T-helper 2 cell (primary cell): ENCODE measurements at places on chromosomes 7 and 10.

DNA sequence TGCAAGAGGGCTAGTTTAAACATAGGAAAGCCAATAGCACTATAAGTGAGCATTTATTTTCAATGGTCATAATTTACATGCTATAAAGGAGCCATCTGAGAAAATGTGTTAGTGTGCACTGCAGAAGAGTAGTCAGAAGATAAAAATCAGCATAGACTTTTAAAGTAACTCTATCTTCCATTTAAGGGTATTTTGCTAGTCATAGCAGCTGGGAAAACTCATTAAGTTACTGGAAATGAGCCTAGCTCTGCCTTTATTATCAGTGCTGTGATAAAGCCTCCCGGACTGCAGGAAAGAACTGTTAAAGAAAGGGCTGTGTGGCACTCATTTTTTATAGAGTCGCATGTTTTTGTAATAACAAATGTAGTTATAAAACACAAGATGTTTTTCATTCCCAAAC, 825.8 kb upstream of the POM121L12 start:
- no peak for DNase-seq

GRCh38 chr10:86644152-86644793, 10.1 kb upstream of the OPN4 start:
- no peak for DNase-seq

GRCh38 chr10:35926846-35927245, 284.8 kb upstream of the FZD8 start:
- DNase-seq = no peak

DNA sequence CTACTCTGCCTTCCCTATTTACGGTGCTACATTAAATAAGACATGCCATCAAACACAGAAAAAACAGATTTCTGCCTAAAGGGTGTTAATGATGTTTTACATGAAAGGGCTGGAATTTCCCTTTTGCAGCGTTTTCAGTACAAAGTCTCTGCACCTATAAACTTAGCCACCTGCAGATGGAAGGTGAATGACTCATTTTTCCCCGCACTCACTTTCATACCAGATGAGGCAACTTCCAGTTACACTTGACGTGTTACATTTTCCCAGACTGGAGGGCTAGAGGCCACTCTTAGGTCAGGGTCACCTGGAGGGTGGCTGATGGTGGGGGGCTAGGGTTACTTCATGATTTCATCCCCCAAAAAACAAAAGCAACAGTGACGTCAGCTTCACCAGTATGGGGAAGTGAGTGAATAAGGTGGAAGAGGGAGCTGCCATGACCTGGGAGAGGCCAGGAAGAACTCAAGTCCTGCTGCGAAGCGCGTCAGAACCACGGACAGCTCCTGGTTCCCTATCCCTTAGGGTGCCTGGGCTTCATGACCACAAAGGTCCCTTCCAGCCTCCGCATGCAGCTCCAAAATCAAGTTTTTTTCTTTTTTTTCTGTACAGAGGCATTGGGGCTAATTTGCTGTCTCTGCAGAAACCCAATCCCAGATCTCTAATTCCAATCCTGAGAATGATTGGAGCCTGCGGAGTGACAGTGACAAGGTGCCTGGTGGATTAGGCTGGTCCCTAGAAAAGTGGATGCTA, 94.0 kb downstream of the ADARB2 start:
- DNase-seq = no peak

- DNase-seq = no peak
These were observed 82.9 kb upstream of the STRIP2 start for GRCh38 chr7:129351320-129351719.

DNA sequence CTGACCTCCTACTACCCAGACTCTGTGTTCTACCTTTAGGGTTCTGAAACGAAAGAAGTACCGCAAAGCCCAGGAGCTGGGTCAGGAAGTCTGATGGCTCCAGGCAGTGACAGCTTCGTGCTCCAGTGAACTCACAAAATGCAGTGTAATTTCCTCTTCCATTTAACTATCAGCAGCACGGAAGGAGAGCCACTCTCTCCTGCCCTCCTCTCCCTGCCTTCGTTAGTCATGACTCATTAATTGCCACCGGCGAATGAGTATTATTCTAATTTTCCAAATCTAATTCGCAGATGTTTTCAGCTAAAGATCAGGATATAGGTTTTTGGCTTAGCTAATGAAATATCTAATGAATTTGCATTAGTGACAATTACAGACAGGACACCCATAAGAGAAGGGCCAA, 1262.0 kb downstream of the TYW1 start:
- DNase-seq = no peak

- DNase-seq = no peak
These were observed 416.7 kb downstream of the TFEC start for GRCh38 chr7:115613836-115614235.

GRCh38 chr10:44460416-44460815, 75.5 kb upstream of the CXCL12 start:
- no peak for DNase-seq

DNA sequence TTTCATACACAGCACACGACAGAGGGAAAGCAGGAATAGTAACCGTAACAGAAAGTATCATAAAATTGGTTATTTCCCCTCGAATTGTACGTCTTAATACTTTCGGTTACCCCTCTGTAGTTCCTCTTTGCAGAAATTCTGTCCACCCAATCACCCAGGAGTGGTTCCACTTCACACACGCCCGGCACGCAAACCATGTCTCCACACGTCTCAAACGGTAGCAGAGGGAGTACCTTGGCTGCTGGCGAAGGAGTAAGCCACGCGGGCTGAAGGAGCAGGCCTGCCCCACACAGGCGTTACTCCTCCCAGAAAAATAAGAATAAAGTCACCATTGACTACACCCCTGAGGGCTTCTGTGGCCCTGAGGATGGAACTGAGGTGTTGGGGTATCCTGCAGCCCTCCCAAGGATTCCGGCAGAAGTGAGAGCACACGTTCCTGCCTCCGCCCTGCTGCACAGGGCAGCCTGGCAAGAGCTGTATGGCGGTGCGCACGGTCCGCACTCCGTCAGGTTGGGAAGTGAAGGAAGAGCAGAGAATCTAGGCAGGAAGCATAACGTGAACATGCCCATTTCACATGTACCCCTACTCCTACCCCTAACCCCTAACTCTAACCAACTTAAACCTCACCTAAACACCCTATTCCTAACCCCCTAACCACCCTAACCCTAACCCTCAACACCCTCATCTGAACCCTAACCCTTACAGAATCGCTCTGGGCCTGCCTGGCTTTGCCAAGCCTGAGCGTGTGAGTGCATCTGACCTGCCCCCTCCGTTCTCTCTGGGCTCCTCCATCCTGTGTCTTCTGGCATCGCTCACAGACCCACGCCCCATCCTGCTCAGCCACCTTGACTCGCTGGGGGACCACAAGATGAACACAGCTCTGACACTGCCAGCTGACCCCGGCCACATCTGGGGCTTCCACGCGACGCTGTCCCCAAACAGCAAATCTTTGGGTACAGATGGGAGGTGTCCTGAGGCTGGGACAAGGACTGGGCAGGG, 18.2 kb downstream of the GPR146 start:
- no peak for DNase-seq

DNA sequence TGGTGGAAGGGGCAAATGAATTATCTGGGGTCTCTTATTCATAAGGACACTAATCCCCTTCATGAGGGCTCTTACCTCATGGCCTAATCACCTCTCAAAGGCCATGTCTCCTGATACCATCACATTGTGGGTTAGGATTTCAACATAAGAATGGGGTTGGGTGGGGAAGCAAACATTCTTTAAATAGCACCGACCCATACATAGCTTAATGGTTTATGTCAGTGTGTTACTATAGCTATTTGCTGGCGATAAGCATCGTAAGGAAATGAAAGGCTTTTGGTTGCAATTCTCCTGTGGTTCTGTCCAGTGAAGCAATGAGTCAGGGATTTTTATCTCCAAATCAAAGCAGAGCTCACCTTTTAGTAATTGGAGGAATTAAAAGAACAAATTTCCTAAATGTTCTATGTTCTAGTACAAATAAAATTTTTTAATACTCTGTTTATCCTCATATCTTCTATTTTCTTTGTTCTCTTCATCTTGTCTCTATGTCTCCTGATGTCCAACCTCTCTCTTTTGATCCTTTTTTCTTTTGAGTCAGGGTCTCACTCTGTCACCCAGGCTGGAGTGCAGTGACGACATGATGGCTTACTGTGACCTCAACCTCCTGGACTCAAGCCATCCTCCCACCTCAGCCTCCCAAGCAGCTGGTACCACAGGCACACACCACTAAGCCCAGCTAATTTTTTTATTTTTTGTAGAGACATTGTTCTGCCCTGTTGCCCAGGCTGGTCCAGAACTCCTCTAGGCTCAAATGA, 57.0 kb upstream of the GLCCI1 start:
- DNase-seq = no peak

- DNase-seq = no peak
These were observed 112.2 kb downstream of the MYO3A start for GRCh38 chr10:26046073-26046700.

DNA sequence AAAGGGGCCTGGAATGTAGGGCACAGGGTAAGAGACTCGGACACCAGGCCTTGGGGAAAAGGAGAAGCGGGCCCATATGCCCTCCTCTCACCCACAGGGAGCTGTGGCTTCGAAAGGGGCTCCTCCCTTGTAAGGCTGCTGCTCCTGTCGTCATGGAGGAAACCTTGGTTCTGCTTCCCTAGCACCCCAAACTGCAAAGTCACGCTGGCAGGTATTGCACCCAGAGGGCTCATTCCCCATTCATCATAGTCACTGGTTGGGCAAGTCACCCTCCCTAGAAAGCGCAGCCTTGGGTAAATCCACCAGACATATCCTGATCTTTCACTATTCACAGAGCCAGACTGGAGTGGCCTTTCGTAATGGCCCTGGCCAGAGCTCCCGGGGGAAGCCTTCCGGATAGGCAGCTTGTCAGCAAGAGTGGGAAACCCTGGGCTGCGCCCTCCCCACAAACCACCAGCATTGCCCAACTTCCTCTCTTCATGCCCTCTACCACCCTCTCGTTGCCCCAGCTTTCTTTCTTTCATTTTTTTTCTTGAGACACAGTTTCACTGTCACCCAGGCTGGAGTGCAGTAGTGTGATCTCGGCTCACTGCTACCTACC, 121.0 kb downstream of the HIP1 start:
- peak; percentile 87 for DNase-seq

DNA sequence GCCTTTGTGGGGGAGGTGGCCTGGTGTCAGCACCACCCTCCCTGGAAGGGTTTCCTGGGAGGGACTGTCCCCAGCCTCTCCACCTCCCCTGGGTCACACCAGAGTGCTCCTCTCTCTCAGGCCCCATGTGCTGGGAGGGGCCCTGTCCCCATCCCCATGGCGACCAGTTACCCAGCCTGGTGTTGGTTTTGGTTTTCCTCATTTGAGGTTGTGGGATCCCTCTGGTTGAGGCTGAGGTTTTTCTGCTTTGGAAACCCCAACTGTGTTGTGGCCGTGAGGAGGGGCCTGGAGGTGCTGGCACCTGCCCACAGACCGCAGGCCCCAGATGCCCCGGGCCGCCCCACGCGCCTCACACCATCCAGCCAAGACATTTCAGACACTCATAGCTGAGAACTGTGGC, 106.3 kb downstream of the GRK5 start:
- peak; percentile 15 for DNase-seq

DNA sequence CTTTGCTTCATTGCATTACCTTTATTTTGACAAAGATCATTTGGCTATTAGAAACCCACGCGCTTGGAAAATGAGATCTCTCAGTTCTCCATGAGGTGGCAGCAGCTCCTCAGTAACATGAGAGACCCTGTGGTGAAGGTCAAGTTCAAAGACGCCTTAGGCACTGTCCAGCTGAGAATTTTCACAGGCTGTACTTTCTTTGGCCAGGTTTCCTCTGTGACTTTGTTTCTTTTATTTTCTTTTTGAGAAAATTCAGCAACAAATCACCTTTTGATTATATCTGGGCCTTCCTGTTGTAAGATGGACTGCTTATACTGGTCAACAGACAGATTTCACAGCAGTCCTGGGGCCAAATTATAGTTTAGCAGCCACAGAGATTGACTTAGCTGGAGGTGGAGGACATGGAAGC, 54.5 kb downstream of the RAB18 start:
- DNase-seq = peak; percentile 29

DNA sequence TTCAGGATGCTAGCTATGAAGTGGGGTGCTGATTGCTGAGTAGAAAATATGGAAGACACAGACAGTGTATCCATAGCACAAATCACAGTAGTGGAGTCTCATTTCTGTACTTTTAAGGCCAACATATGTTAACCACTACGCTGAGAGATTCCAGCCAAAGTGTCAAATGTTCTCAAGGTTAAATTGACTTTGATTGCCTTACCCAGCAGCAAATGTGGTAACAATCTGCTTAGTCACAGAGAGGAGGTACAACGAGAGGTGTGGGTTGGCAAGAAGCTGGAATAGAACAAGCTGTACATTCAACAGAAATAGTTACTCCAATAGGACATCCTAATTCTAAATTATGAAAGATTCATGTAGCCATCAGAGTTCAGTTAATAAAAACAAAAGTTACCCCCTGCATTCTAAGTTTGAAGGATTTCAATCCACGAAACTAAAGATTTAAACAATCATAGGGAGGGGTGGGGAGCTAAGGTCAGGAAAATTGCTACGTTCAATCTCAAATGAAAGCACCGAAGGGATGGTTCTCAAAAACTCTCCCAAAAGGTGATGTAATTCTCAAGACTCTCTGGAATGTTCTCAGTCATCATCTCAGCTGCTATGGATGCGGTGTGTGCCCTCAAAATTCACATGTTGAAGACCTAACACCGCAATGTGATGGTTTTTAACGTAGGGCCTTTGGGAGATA, 137.0 kb downstream of the ETV1 start:
- no peak for DNase-seq

DNA sequence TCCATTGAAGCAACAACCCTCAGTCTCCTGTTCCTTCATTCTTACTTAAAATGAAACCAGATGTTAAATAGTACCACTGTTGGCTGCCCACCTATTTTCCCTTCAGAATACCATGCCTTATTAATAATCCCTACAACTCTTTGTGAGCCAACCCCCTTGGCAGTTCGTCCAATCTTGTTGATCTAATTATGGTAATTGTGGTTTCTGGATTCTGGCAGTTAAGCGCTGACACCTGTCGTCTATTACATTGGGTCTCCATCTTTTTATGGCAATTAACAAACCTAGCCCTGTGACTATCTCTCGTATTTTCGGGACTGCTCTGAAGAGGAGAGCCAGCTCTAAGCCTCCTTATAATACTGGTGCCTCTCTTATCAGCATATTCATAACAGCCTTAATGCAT, 432.0 kb downstream of the ATRNL1 start:
- no peak for DNase-seq

- peak; percentile 52 for DNase-seq
These were observed 154.1 kb upstream of the AHR start for GRCh38 chr7:17144322-17144721.

DNA sequence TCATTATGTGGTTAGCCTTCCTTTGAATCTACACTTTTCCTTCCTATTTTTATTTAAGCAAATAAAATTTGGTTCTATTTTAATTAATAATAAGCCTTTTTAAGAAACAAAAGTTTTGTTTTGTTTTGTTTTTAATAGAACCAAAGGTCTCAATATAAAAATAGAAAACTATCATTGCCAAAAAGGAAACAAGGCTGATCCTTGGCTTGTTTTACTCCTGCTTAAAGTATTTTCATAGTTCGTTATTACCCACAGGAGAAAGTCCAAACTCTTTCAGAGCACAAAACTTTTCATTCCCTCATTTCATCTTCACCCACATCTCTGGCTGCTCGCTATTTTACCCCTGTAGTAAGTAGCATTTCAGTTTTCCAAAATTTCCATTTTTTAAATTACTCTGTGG, 374.8 kb downstream of the SEMA3D start:
- DNase-seq = no peak

GRCh38 chr10:121132273-121132672, 281.1 kb downstream of the WDR11 start:
- DNase-seq = no peak
